ENCODE measurements at places on chromosomes 7 and 10. TPM values are rescaled to one million over a fixed set of nuclear protein-coding genes. Genes with fewer than 3 reads are reported as not detected.

The TAS2R5 gene
- total RNA-seq: 4.5 TPM

The TEX36 gene
- not detected for total RNA-seq

The MRLN gene
- total RNA-seq: 120 TPM

The CCDC186 gene
- total RNA-seq: 41.2 TPM

The GPR15LG gene
- total RNA-seq: not detected

The HIPK2 gene
- total RNA-seq: 14.8 TPM

The CFAP43 gene
- 1.1 TPM for total RNA-seq

All from tongue (tissue), 3 donors.